Colonic mucosa (tissue), 4 donors: ENCODE measurements at places on chromosomes 12 and 14. TPM values are rescaled to one million over a fixed set of nuclear protein-coding genes. Genes with fewer than 3 reads are reported as not detected.
A peak's percentile ranks its signal among the peaks of the same experiment; 100 is the strongest.

GRCh38 chr14:57078054-57078453 is 190.7 kb downstream of the EXOC5 start:
- no peak overlapping the region for H3K27ac ChIP-seq
- H3K27me3 ChIP-seq, result no peaks in the 10 kb centered on the region
- H3K4me3 ChIP-seq, result no peak overlapping the region
- H3K36me3 ChIP-seq, result no peaks in the 10 kb centered on the region
- DNase-seq, result no peak

- H3K27me3 ChIP-seq, result no peaks in the 10 kb centered on the region
- no peaks in the 10 kb centered on the region for H3K4me1 ChIP-seq
- no peaks in the 10 kb centered on the region for H3K36me3 ChIP-seq
- no peak overlapping the region for H3K4me3 ChIP-seq
- H3K27ac ChIP-seq, result no peak overlapping the region
Observed at GRCh38 chr14:104366931-104367865, 212.4 kb upstream of the C14orf180 start.

DNA sequence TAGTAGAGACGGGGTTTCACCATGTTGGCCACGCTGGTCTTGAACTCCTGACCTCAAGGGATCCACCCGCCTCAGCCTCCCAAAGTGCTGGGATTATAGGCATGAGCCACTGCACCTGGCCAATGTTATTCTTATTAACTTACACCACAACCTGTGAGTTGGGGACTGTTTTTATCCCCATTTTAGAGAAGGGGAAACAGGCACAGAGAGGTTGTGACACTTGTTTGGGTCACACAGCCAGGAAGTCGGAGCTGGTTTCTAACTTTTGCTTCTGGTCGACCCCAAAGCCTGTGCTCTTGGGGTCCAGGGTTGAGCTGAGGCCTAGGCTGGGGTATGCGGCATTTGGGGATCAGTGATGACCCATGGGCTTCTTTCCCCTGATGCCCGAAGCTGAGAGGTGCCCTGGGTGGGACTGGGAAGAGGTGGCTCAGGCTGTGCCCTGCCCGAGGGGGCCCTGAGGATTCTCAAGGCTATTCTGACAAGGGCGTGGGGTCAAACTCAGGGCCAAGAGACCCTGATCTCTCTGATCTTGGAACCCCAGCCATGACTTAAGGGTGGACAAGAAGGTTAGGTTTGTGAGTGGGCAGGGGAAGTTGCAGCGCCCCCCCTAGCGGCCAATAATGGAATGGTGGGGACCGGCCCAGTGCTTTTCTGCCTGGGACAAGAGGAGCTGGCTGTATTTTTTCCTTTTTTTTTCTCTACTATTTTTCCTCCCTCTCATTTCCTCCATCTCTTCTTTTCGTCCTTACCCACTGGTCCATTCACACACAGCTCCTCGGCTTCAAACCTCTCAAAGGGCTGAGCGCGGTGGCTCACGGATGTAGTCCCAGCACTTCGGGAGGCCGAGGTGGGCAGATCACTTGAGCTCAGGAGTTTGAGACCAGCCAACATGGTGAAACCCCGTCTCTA is 3.0 kb downstream of the SDSL start:
- no peak overlapping the region for H3K27ac ChIP-seq
- DNase-seq, result peak; percentile 64
- H3K36me3 ChIP-seq, result no peaks in the 10 kb centered on the region
- no peaks in the 10 kb centered on the region for H3K4me1 ChIP-seq
- no peak overlapping the region for H3K4me3 ChIP-seq
- H3K27me3 ChIP-seq, result no peaks in the 10 kb centered on the region

DNA sequence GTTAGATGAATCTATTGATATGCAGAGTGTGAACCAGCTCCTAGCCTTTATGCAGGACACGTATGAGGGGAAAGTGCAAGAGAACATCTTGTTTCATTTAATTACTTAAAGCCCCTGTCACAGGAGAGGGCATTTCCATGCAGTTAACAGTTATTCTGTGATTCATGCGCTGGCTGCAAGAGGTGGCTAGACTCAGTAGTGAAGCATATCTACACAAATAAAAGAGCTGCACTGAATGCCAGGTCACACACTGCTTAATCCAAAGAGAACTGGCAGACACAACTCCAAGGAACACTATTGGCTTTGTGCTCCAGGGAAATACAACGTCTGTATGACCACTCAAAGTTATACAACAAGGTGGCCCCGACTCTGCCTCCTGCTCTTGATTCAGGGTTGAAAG is 394.1 kb downstream of the C12orf75 start:
- no peak overlapping the region for H3K4me3 ChIP-seq
- DNase-seq, result no peak
- H3K36me3 ChIP-seq, result no peaks in the 10 kb centered on the region
- no peak overlapping the region for H3K27ac ChIP-seq

DNA sequence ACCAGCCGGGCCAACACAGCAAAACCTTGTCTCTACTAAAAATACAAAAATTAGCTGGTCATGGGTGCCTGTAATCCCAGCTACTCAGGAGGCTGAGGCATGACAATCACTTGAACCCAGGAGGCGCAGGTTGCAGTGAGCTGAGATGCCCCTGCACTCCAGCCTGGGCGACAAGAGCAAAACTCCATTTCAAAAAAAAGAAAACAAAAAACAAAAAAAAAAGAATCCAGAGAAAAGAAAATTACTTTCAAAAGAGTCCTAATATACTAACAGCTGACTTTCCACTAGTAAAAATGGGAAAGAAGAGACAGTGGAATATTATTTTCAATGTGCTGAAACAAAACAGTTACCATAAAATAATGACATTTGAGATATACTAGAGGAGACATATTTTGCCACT is 8.3 kb upstream of the INSM2 start:
- DNase-seq, result no peak
- H3K27ac ChIP-seq, result no peak overlapping the region
- no peaks in the 10 kb centered on the region for H3K36me3 ChIP-seq

DNA sequence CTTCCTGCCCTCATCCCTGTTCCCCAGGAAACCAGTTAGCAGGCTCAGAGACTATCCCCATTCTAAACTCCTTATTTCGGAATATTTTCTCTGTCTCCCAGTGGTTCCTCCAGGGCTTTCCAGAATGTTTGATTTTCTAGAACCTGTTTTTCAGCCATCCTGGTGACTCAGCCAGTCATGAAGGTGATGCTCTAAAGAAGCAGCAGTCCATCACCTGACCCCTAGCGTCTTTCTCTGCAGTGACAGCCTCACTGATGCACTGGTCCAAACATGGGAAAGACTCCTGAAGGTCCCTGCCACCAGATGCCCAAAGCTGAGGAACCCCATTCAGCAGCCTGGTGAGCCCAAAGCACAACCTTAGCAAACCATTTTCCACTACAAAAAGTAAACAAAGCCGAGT is 212.6 kb downstream of the PHETA1 start:
- no peaks in the 10 kb centered on the region for H3K27me3 ChIP-seq
- H3K27ac ChIP-seq, result no peak overlapping the region
- no peaks in the 10 kb centered on the region for H3K4me1 ChIP-seq
- H3K4me3 ChIP-seq, result no peak overlapping the region
- H3K36me3 ChIP-seq, result no peaks in the 10 kb centered on the region

DNA sequence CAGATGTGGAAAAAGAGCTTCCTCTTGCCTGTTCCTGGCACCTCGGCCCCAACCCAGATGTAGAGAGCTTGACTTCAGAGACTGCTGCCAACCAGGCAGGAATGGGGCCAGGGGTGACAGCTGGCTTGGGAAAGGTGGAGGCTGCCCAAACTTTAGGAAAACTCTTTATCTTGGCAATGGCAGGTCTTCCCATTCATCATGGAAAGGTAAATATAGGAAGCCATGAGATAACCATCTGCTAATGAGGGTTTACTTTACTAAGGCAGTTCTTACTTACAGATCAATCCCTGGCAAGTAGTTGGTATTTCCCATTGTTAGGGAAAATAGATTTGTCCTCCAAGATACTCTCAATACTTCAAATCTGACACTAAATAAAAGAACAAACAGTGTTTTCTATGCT is 143.1 kb upstream of the NUDT4 start:
- H3K36me3 ChIP-seq, result no peaks in the 10 kb centered on the region
- H3K4me1 ChIP-seq, result no peaks in the 10 kb centered on the region
- H3K4me3 ChIP-seq, result no peak overlapping the region
- DNase-seq, result no peak
- H3K27me3 ChIP-seq, result no peaks in the 10 kb centered on the region
- H3K27ac ChIP-seq, result no peak overlapping the region

DNA sequence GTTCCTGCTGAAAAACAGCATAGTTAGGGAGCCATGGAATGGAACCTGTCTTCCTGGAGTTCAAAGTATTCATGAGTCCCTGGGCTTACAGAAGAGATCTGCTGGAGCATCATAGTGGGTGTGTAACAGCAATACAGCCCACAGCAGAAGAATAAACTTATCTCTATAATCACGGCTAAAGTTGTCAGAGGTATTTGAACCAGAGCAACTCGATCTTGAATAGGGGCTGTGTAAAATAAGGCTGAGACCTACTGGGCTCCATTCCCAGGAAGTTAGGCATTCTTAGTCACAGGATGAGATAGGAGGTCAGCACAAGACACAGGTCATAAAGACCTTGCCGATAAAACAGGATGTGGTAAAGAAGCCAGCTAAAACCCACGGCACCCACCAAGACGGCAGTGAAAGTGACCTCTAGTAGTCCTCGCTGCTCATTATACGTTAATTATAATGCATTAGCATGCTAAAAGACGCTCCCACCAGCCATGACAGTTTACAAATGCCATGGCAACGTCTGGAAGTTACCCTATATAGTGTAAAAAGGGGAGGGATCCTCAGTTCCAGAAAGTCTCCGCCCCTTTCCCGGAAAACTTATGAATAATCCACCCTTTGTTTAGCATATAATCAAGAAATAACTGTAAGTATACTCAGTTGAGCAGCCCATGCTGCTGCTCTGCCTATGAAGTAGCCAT is 223.4 kb downstream of the PCNX1 start:
- H3K4me3 ChIP-seq, result no peak overlapping the region
- DNase-seq, result no peak
- no peaks in the 10 kb centered on the region for H3K27me3 ChIP-seq
- H3K27ac ChIP-seq, result no peak overlapping the region
- no peaks in the 10 kb centered on the region for H3K4me1 ChIP-seq
- H3K36me3 ChIP-seq, result no peaks in the 10 kb centered on the region

Gene KCNC2
- total RNA-seq, result not detected

- no peaks in the 10 kb centered on the region for H3K4me1 ChIP-seq
- no peak for DNase-seq
- H3K36me3 ChIP-seq, result no peaks in the 10 kb centered on the region
Observed at GRCh38 chr14:68710776-68711175, 82.1 kb downstream of the ZFP36L1 start.

DNA sequence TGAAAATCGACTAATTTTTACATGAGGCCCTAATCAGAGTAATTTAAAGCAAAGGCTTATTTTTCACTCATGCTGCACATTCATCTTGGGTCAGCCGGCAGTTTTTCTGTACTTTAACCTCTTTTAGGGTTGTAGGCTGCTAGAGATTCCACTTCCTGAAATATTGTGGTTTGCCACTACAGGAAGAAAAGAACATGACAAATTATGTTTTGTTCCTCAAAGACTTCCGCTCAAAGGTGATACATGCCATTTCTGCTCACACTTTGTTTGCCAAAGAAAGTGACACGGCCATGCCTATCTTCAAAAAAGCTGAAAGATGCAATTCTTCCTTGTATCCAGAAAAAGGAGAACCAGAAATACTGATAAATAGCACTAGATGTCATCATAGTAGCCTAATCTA is 183.4 kb upstream of the PPFIA2 start:
- no peaks in the 10 kb centered on the region for H3K27me3 ChIP-seq
- no peaks in the 10 kb centered on the region for H3K36me3 ChIP-seq
- H3K27ac ChIP-seq, result no peak overlapping the region
- H3K4me3 ChIP-seq, result no peak overlapping the region
- no peak for DNase-seq

- no peak for DNase-seq
- no peaks in the 10 kb centered on the region for H3K36me3 ChIP-seq
- no peak overlapping the region for H3K27ac ChIP-seq
- no peak overlapping the region for H3K4me3 ChIP-seq
- no peaks in the 10 kb centered on the region for H3K4me1 ChIP-seq
Observed at GRCh38 chr14:65357689-65358088, 54.8 kb upstream of the FUT8 start.

Gene ACSM4
- not detected for total RNA-seq

Gene NGB
- total RNA-seq, result not detected
